ENCODE measurements at places on chromosomes 4 and X.

DNA sequence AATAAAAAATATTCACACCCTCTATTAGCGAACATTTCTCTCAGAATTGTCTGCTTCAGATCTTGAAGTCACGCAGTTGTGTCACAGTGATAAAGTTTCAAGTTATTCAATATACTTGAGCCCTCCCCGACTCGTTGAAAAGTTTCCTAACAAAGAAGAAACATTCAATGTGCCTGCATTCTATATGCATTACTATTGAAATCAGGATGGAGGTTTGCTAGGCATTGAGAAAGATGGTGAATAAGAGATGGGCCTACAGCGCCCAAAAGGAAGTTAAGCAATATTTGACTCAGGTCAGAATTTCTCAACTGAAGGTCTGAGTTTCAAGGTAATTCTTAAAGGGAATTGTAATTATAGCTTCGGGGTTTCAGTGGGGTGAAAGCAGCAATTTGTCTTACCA is 6.1 kb downstream of the TCEANC start:
- no peaks in the 10 kb centered on the region for H3K27me3 ChIP-seq
- H3K4me1 ChIP-seq = peaks cover 3% of the 10 kb centered on the region
- H3K27ac ChIP-seq = peak overlapping the region; percentile 45
- peaks cover 10% of the 10 kb centered on the region for H3K36me3 ChIP-seq
- DNase-seq = no peak
- H3K4me3 ChIP-seq = no peak overlapping the region

DNA sequence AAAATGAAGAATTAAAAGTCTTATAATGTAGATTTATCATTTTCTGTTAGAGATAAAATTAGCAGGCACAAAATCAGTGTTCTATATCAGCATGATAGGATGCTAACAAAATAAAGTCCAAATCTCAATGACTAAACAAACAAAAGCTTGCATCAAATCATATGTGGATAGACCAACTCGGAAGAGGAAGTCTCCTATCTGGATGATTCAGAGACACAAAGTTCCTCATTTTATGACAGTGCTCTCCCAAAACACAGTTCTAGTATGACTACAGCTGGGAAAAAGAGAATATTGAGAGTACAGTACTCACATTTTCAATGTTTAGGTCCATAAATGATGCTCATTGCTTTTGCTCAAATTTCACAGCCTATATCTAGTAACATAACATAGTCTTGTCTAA is 376.1 kb upstream of the CTSO start:
- no peak for DNase-seq
- H3K27me3 ChIP-seq = no peaks in the 10 kb centered on the region
- no peak overlapping the region for H3K4me3 ChIP-seq
- no peaks in the 10 kb centered on the region for H3K36me3 ChIP-seq

GRCh38 chr4:5461477-5461876 is 246.9 kb downstream of the EVC2 start:
- no peak overlapping the region for H3K4me3 ChIP-seq
- no peak overlapping the region for H3K27ac ChIP-seq
- no peaks in the 10 kb centered on the region for H3K36me3 ChIP-seq

DNA sequence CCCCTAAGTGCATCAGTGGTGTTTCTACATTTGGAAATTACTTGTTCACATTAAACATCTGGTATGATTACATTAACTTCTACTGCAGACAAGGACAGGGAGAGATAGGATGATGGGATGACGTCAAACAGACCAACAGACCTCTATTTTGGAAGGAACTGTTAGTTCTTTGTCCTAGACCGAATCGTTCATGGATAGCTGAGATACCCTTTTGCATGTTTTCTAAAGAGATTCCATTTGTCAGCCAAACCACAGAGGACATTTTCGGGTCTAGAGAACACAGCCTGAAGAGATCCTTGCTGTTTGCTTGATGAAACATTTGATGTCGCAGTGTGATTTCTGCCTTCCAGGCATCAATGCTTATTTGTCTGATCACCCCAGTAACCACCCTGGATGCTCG is 27.7 kb downstream of the CHST7 start:
- no peaks in the 10 kb centered on the region for H3K4me1 ChIP-seq
- H3K27me3 ChIP-seq = no peaks in the 10 kb centered on the region
- DNase-seq = no peak
- peaks cover 8% of the 10 kb centered on the region for H3K36me3 ChIP-seq
- no peak overlapping the region for H3K27ac ChIP-seq

- H3K4me1 ChIP-seq = peaks cover 4% of the 10 kb centered on the region
- H3K36me3 ChIP-seq = no peaks in the 10 kb centered on the region
- peaks cover 17% of the 10 kb centered on the region for H3K27me3 ChIP-seq
- DNase-seq = no peak
These were observed 151.2 kb downstream of the MGST2 start for GRCh38 chr4:139816856-139817255.

DNA sequence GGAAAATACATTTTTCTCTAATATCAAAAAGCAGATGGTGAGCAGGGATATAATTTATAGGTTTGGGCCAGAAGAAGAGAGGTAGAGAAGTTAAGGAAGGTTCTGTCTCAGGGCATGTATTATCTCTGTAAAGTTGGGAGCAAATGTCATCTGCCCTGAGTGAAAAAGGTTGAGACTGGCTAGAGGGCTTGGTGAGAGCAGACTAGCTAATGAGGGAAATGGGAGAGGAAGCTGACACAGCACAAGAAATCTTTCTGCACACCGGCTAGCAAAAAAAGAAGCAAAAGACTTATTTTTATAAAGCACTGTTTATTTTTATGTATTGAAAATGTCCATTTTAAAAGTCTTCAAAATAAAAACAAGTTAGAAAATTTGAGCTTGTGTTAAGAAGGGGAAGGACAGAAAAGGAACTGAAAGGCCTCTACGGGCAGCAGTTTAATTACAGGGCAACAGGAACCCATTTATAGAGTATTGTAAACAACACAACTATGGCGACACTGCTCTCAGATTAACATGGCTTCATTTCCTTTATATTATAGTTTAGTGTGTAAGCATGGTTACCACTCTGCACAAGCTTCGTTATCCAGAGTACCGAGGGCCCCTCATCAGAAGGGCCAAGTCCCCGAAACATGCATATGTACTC is 17.4 kb downstream of the CD40LG start:
- H3K27me3 ChIP-seq = no peaks in the 10 kb centered on the region
- H3K36me3 ChIP-seq = peaks cover 42% of the 10 kb centered on the region
- H3K4me1 ChIP-seq = peaks cover 5% of the 10 kb centered on the region

- no peak overlapping the region for H3K4me3 ChIP-seq
- no peak for DNase-seq
- peaks cover 15% of the 10 kb centered on the region for H3K4me1 ChIP-seq
- peaks cover 9% of the 10 kb centered on the region for H3K36me3 ChIP-seq
- no peak overlapping the region for H3K27ac ChIP-seq
- H3K27me3 ChIP-seq = no peaks in the 10 kb centered on the region
These were observed 420.8 kb downstream of the ARHGAP24 start for GRCh38 chr4:85895755-85896154.

DNA sequence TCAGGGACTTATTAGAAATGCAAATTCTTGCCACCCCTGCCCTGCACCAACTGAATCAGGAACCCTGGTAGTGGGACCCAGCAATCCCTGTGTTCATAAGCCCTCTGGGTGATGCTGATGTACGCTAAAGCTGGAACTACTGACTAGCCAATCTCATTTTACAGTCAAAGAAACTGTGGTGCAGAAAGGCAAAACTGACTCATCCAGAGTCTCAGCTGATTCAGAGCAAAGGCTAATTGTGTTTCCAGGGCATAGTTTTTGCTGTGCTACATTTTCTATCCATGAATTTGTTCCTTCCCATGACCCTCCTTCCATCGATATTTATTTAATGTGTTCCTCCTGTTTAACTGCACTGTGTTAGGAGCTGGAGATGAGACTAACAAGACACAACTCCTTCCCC is 207.5 kb downstream of the REPS2 start:
- no peaks in the 10 kb centered on the region for H3K27me3 ChIP-seq
- no peak overlapping the region for H3K27ac ChIP-seq
- H3K4me1 ChIP-seq = no peaks in the 10 kb centered on the region
- no peak overlapping the region for H3K4me3 ChIP-seq

GRCh38 chrX:41275661-41276609 is 58.0 kb upstream of the DDX3X start:
- H3K4me3 ChIP-seq = peak overlapping the region; percentile 85
- H3K27me3 ChIP-seq = no peaks in the 10 kb centered on the region
- H3K4me1 ChIP-seq = peaks cover 7% of the 10 kb centered on the region
- H3K27ac ChIP-seq = no peak overlapping the region

GRCh38 chrX:153740631-153741222 is 16.1 kb downstream of the ABCD1 start:
- DNase-seq = no peak
- no peak overlapping the region for H3K27ac ChIP-seq
- H3K27me3 ChIP-seq = no peaks in the 10 kb centered on the region
- no peak overlapping the region for H3K4me3 ChIP-seq
- peaks cover 6% of the 10 kb centered on the region for H3K36me3 ChIP-seq
